ENCODE measurements at places on chromosomes 1 and 21.

GRCh38 chr1:43951021-43951985 is 4.6 kb downstream of the IPO13 start:
- DNase-seq, result peak; percentile 29

DNA sequence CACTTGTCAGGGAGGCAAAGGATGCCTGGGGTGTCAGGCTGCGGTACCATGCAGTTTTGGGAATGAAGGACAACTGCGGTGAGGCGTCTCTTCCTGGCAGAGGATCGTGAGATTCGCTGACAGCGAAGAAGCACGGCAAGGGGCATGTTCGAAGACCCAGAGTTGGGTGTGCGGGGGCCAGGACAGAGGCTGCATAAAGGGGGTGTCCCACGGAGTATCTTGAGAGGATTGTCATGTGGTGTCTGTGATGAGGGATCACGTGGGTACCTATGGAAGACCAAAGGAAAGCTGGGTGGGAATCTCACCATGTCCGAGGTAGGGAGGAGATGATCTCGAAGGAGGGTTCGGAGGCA is 372 bp downstream of the SLC25A44 start:
- DNase-seq, result no peak

GRCh38 chr1:22636353-22636752 is at the start of gene C1QA:
Gene C1QA, plus strand, starts transcription at chr1:22636628. Its CDS starts 989 bp downstream, at chr1:22637617.
- no peak for DNase-seq

DNA sequence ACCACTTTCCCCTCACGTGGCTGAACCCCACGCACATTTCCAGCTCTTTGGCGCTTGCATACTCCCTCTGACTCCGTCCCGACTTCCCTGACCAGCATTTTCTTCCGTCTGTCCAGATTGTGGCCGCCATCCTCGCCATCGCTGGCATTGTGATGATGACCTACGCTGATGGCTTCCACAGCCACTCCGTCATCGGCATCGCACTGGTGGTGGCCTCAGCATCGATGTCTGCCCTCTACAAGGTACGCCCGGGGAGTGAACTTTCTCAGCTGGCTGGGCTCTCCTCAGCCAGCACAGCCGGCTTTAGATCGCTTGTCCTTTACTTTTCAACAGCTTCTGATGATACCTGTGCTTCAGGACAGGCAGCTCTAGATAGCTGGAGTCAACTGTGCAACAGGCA is 56.8 kb upstream of the COA6 start:
- no peak for DNase-seq

DNA sequence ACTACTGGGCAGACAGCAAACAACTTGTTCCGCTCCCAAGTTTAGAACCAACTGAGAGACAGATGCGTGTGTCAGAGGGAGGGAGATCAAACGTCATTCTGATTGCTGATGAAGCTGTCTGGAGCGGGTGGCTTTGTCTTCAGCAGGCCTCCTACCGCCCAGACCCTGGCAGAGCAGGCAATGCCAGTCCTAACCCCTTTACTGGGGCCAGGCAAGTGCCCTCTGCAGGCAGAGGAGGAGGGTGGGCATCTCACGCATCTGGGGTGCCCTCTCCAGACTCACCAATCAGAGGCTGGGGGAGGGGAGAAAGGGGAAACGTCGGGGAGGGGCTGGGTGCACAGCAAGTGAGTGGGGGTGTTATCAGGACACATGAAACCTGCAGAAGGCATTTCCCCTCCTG is 126.6 kb downstream of the ACTL8 start:
- peak; percentile 38 for DNase-seq

Measured in NCI-H524 (cell line).